Activated naive CD4-positive, alpha-beta T cell treated with Interleukin-2 at 50 U/mL for 16 hours (primary cell): ENCODE measurements at places on chromosomes 2 and 18.
A peak's percentile ranks its signal among the peaks of the same experiment; 100 is the strongest.

DNA sequence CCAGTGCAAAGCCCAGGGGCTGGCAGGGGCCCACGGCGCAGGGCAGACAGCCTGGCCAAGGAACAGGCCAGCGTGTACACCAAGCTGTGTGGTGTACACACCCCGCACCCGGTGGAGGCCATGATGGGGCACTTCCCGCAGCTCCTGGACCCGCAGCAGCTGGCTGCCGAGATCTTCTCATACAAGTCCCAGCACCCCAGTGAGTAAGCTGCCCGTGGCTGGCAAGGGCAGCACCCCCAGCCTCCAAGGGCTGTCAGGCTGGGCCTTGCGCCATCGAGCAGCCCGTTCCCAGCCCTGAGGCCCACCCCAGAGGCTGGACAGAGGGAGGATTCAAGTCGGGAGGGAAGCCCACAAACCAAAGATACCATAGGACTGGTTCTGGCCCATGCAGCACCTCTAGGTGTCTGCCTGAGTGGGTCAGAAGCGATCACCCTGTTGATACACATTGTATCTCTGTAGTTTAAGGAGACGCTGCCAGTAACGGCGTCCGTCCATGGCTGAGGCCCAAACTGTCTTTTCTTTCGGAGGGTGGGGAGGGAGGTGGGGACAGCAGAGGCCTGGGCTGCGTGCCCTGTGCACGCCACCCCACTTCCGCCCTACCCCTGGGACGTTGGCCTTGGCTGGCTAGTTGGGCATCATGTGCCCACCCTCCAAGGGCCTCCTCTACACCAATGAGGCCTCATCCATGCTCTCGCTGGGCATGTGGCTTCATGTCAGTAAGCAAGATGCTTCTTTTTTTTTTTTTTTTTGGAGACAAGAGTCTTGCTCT, 16.8 kb upstream of the MTERF4 start:
- no peak for DNase-seq

DNA sequence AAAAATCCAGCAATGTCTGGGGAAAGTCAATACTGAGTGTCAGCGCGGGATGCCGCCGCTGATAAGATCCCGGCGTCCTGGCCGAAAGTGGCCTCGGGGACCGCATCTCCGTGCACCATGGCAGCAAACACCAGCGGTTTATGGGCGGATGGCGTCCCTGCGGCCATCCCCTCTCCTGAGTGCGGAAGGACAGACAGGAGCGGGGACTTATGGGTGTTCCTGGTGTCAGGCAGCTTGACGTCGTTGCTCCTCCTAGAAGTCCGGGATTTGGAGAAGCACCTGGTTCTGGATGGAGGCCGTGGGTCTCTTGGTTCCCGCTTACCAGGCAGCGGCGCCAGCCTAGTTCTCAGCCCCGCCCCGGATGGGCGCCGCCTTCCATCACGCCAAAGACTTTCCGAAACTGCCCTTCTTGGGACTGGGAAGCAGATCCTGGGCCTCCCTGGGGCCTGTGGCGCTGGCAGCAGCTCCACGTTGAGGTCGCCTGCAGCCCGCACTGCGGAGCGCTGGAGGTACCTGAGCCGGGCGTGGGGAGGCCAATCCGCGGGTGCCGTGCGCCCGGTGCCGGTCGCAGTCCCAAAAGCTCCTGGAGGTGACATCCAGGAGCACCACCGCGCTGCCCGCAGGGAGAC, 119.1 kb downstream of the CCDC74A start:
- DNase-seq, result no peak

- DNase-seq, result no peak
Measured at GRCh38 chr2:31219131-31219969, 2.0 kb upstream of the CAPN14 start.

GRCh38 chr2:135617501-135618015, 86.3 kb downstream of the R3HDM1 start:
- DNase-seq, result no peak

- DNase-seq, result no peak
Measured at GRCh38 chr2:65802298-65802942, 370.0 kb upstream of the SPRED2 start.

DNA sequence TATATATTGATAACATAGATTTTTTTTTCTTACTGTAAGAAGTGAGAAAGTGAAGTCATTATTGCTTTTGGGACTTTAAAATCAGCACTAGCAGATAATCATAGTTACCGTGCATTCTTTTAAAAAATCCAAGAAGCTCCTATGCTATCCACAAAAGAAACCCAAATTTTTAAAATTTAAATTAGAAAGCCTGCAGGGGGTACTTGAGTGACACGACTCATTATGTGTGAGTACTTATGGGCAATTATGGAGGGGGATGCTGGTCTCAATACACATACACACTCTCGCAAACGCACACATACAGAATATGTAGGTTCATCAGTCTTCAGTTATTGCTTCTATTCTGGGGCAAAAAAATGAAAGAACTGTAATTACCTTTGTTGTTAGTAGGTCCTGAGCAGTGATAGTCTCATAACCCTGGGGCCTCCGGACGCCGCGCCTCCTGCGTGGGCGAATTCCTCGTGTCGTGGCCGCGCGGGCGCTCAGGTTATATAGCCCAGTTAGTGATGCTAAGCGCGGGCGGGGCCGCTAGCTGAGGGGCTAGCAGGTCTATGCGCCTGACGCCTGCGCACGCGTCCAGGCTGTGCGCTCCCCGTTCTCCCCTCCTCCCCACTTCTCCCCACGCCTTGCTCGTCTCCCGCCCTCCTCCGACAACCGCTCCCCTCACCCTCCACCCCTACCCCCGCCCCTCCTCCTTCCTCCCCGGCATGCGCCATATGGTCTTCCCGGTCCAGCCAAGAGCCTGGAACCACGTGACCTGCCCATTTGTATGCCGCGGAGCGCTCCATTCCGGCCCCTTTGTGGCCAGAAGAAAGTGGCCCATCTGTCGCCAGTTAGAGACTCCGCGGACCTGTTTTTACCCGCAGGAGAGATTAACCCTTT, at the start of gene NEUROD1:
NEUROD1 (minus strand) TSS at position 463 of the 882 bp plus-strand sequence. CDS start 1,657 bp downstream, outside the sequence.
- no peak for DNase-seq

DNA sequence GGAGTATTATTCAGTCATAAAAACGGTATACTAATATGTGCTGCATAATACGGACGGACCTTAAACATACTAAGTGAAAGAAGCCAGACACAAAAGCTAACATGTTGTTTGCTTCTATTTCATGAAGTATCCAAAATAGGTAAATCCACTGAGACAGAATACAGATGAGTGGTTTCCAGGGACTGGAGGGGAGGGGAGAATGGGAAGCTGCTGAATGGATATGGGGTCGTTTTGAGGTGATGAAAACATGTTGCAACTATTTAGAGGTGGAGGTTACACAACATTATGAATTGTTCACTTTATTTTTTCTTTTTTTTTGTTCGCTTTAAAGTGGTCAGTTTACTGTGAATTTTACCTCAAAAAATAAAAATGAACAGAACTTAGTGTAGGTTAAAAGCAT, 52.9 kb downstream of the RAB10 start:
- DNase-seq, result no peak

DNA sequence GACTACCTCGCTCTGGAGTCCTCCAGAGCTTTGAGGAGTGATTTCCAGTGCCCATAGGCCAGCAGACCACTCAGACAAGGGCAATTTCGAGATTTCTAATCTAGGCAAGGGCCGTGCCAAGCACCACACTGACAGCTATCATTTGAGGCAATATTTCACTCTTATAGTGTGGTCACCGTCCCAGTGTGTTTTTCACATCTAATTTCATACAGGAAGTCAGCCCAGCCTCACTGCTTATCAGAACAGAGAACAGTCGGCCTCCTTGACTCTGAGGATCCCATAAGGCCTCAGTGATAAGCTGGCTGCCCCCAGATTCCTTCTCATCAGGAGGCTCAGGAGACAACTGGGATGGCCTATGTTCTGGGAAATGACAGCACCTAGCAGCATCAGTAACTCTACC, 581 bp downstream of the CAPN14 start:
- DNase-seq, result no peak

DNA sequence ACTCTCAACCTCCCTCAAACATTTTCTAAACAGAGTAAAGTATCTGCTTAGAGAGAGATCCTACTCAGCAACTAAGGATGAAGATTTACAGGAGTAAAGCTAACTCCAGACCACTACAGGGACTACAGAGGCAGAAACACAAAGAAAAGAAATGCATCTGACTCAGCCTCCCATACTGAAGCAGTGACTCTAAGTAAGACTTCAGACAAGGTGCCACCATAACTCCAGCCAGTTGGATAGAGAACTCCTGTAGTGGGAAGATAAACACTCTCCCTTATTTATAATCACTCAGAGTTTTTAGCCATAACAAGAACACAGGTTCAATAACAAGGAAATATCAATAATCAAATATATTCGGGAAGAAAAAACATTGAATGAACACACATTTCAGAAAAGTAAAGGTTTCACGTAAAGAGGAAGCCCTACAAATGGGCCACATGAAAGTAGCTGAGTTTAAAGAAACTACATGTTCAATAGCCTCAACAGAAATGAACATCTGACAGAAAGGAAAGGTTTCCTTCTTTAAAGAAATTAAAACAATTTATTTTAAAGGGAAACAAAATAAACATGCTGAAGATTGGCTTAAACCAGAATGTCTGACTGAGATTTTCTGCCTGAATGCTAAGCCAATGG, 519.9 kb downstream of the KCNJ3 start:
- no peak for DNase-seq

DNA sequence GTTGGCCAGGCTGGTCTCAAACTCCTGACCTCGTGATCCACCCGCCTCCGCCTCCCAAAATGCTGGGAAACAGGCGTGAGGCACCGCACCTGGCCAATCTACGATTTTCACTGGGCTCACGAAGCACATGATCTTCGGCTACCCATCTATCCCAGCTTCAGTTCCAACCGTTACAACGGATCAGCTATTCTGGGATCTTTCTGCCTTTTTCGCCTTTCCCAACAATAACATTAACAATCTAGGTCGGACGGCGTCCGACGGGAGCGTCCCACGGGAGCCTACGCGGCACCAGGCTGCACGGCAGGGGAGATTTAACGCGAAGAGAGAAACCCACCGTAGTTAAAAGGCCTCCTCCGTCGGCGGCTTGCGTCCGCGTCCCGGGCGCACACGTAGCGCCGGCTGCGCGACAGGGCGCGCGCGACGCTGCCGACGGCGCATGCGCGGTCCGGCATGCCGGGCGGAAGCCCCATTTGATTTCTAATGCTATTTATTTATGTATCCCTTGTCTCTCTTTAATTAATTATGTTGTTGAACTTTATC, at the start of gene MSL3B:
MSL3B (minus strand) TSS at position 394 of the 540 bp plus-strand sequence.
- DNase-seq, result peak; percentile 56

- DNase-seq, result peak; percentile 76
Measured at GRCh38 chr2:120231974-120232635, 8.9 kb upstream of the TMEM185B start.

- no peak for DNase-seq
Measured at GRCh38 chr2:216402751-216403150, 9.5 kb upstream of the SMARCAL1 start.

GRCh38 chr2:216554286-216554685, 55.6 kb downstream of the RPL37A start:
- DNase-seq, result no peak

GRCh38 chr2:205462681-205463345, 219.5 kb upstream of the NRP2 start:
- DNase-seq, result no peak

DNA sequence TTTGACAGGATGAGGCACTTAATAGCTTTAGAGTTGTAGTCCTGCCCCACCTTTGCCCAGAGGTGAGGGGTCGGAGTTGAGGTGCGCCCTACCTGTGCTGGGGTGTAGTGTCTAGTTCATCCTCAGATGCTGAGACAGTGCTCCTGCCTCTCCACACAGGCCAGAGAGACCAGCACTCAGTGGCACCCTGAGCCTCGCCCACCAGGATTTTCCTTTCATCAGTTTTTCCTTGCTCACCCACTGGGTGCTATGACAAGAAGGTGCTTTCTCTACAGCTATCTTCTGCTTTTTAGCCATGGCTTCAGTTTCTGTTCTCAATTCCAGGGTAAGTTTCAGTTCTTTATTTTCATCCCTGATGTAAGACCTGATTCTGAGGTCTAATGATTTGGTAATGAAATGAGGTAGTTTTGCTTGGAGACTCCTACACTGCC, 16.8 kb upstream of the TMEM131 start:
- peak; percentile 53 for DNase-seq

GRCh38 chr2:12416600-12416999, 300.1 kb upstream of the TRIB2 start:
- DNase-seq, result peak; percentile 60

DNA sequence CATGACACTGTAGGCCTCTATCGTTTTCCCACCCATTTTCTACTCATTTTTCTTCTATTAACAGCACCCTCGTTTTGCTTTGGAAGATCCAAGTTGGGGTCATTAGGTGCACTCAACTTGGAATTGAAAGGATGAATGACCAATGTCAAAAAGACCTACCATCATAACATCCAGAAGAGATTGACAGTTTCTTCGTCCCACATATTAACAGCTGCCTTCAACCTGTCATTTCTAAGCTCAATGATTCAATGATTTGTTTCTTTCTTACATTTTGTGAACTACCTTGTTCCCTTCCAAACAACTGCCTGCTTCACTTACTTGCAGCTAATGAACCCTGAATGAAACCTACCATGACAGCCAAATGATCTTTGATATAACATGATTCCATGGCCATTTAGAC, 224.0 kb upstream of the KCNH7 start:
- no peak for DNase-seq

DNA sequence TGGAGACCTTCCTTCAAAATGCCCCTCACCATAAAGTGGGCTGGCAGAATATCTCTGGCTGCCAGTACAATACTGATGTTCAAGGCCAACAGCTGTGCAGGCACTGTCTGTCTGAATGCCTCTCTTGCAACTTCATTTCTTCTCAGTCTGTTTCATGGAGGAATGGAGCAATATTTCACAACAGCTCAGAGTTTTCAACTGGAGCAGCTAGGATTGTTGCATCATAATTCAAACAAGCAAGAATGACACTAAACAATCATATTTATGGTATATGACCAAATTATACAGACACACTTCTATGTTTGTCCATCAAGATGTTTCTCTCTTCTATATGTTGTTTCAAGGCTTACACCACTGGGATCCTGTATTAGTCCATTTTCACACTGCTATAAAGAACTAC, 444.2 kb downstream of the LRATD1 start:
- DNase-seq, result no peak

DNA sequence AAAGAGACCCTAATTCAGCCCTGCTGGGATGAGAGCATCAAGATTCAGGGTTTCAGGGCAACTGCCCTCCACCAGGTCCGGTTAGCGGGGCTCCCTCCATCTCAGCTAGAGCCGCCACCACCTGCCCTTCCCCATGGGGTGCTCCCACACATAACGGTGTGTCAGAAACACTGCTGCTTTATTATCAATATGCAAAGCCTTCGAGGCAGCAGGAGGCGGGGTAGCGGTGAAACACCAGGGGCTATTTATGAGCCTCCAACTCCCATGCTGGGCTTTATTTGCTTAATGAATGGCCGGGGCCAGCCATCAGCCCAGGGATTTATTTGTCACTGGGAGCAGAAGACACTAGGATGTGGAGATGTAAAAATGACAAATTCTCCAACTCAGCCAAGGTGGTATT, 109.8 kb downstream of the GALNT14 start:
- DNase-seq, result no peak

DNA sequence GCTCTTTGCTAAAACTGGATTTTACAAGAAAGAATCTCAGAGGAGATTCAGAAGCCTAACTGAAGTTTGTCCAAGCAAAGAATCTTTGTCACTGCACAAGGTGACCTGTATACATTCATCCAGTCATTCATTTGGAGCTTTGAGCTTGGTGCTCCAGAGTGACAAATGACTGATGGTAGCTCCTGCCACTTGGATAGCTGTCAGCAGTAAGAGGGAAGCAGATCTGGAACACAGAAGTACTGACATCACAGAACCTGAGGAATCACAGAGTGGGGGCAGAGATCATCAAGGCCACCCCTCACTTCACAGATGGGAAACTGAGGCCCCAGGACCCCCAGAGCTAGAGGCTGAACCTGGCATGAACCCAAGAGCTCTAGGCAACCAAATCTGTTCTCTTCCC, 28.8 kb upstream of the IGFBP2 start:
- DNase-seq, result no peak

- no peak for DNase-seq
Measured at GRCh38 chr2:50723286-50723938, 308.5 kb downstream of the NRXN1 start.
